ENCODE measurements at places on chromosomes 5 and 9.
A peak's percentile ranks its signal among the peaks of the same experiment; 100 is the strongest.

- no peak for DNase-seq
These were observed 14.8 kb downstream of the FAM219A start for GRCh38 chr9:34443533-34443932.

DNA sequence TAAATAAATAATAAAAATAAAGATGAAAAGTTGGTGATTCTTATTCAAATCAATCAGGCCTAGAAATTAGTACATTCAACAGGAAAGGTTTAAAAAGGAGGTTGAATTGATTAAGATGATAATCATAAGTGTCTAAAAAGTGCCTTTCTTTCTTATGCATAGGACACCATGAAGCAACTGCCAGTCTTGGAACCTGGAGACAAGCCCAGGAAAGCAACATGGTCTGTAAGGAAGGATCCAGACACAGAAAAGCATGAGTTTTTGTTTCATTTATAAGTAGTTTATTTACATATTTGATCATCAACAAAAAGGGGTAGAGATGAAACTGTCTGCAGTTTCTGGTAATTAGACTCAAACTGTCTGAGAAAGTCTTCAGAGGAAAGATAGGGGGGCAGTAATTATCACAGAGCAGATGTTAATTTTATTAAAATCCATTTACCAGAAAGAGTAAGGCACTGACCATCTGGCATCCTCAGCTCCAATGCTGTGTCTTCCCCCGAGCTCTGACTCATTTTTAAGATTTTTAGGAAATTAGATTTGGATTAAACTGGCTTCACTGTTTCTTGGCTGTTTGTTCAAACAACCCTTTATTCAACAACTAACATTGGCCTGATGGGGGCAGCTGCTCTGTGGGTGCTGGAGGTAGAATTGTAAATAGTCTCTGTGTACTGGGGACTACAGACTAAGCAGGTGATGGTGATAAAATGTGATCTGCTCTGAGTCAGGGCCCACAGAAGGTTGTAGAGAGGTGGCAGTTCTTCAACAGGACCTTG lies 2.7 kb downstream of the RABEPK start:
- DNase-seq = no peak

- DNase-seq = no peak
These were observed 36.2 kb upstream of the SLC6A3 start for GRCh38 chr5:1481266-1481958.

DNA sequence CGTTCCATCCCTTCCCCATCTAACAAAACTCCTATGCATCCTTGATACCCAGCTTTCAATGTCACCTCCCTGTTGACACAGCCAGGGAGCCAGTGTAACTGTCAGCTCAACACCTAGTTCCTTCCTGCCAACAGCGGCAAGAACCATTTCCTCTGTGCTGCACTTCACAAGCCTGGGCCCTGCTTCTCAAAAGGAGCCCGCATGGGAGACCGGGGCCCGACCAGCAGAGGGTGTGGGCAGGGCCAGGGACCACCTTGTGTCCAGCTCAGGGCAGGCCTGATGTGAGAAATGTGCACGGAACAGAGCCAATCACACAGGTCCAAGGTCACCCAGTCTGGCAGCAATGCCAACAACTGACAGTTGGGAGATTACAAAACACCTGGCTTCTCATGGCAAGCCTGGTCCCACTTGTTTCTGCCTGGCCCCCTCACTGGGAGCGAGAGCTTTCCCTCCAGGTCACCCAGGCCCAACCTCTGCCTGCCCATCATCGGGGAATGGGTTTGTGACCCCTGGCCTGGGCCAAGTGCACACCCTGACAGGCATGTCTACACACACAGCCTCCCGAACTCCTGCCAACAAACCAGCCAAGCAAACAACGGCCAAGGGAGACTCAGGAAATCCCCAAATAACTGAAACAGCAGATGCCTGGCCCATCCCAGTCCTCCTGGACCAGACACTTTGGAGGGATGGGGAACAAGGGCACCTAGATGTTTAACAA lies 3.1 kb downstream of the RNF44 start:
- DNase-seq = no peak

DNA sequence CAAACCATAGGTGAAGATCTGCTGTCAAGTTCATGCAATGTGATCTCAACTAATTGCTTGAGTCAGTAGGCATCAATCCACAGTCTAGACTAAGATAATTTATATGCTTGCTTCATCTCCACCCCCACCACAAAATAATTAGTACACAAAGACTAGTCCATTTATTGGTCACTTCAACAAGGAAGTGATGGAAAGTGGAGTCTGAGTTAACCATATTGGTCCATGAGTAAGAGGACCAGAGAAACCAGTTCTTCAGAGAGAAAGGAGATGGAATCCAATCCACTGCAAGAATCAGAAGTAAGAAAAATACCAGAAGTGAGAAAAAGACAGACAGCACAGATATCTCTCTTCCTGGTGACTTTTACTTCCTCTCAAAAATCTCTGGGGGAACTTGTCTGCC lies 366.5 kb downstream of the CHSY3 start:
- no peak for DNase-seq

GRCh38 chr5:77851176-77852067 lies 75.3 kb upstream of the TBCA start:
- no peak for DNase-seq

GRCh38 chr9:92151691-92152393 lies 36.6 kb upstream of the SPTLC1 start:
- DNase-seq = no peak

DNA sequence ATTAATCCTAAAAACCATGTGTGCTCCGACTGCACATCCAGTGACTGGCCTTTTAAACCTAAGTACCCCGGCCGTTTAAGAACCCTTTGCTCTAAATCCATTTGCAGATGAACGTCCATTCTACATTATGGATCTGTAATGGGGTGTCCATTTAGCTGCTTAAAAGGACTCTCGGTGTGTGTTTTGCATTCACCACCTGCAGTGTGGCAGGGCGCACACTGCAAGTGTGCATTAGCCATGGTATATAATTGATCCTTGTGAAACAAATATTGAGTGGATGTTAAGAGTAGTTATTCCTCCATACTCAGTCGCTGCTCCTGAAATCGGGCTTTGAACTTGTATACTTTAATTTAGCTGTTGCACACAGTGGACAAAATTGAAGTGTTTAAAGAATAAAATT lies 190.1 kb upstream of the WWC1 start:
- DNase-seq = no peak

DNA sequence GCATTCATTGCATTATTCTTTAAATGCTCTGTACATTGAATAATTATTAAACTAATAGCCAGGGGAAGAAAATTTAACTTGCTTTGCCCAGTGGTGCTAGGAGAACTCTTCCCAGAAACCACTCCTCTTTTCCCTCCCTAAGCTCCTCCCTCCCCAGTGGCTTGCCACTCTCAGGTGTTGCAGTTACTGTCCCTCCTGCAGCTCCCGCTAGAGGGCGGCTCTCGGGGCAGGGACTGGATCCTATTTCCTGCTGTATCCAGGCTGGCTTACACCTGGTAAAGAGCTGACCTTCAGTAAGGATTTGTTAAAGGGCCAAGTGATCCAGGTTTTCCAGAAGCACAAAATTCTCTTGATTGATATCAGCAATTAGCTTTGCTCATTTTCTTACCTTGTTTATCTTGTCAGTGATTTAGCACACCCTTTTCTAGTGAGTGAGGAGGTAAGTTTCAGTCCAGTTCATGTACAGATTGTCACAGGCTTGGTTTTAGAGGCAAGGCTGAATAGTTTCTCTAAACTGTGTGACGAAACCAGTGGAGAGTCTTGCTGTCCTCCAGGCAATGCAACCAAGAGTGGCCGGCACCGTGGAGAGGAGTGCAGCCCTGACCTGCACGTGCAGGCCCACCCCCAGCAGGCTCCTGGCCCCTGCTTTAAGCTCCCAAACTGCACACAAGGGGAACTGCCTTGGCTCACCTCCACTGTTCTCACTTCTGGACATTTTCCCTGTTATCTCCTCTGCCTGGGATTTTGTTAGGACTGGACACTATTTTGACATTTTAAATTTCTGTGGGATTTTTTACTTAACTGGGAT lies 423.8 kb downstream of the SPOCK1 start:
- DNase-seq = peak; percentile 73

DNA sequence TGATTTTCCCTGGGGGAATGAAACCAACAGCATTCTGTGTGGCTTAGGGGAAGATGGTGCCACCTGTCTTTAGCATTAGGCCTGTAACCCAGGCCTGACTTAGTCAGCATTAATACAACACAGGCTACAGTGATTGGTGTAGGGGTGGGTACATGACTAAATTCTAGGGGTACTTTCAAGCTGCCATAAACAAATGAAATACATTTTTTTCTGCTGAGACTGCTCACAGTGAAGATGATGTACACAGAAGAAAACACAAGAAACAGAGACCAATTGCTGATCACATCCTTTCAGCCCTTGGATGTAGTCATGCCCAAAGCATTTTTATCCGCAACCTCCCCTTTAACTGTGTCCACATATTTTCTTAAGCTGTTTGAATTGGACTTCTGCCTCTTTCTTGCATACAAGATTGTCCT lies 527.2 kb downstream of the KCTD16 start:
- no peak for DNase-seq

GRCh38 chr5:131209506-131210150 lies 38.9 kb downstream of the LYRM7 start:
- DNase-seq = no peak

DNA sequence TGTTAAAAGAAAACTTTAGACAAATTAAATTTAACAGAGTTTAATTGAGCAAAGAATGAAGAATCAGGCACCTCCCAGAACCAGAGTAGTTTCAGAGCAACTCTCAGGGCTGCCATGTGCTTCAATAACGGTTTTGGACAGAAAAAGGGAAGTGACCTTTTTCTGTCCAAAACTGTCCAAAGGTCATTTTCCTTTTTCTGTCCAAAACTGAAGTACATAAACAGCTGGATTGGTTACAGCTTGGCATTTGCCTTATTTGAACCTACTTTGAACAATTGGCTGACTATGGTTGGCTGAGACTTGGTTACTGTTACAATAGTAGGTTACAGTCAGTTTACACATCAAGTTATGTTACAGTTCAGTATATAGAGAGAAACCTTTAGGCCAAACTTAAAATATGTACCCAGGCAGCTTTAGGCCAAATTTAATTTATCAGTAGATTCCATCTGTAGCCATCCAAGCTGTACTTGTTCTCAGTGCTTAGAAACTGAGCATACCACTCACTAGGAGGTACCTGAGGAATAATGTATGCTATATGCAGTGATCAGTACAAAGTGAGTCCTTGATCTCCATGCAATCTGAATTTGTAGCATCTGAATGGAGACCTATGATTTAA lies 44.0 kb downstream of the C9orf85 start:
- no peak for DNase-seq

- DNase-seq = peak; percentile 66
These were observed at the start of gene PHAX for GRCh38 chr5:126600631-126601511. TSS of gene PHAX (plus strand) at chr5:126600947. CDS start at chr5:126600963, 16 bp downstream.

All from D721Med (cell line).